IPS DF 19.7 (cell line): ENCODE measurements at places on chromosomes 1 and 21.

DNA sequence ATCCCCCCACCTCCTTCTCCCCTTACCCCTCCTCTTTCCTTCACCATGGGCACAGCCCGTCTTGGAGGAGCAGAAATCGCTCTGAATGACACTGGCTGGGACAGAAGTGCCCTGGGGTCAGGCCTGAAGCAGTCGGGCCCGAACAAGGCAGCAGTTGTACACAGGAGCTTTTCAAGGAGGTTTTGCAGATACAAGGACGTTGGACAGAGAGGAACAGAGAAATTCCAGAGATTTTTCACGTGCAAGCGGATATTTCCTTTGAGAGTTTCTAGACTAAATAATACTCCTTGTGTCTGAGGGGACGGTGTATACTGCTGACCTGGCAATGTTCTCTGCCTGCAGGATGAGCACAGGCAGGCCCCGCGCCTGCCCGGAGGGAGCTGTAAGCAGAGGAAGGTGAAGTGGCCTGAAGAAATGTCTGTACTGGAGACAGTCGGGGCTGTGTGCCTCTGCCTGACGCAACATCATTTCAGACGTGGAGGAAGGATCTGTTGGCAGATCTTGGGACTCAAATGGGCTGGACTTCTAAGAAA is 95.3 kb upstream of the SLC25A33 start:
- DNase-seq = no peak

- no peak for DNase-seq
These were observed 51.2 kb upstream of the EDN2 start for GRCh38 chr1:41535716-41536115.

- no peak for DNase-seq
These were observed 130.6 kb downstream of the HUNK start for GRCh38 chr21:32003411-32003810.

DNA sequence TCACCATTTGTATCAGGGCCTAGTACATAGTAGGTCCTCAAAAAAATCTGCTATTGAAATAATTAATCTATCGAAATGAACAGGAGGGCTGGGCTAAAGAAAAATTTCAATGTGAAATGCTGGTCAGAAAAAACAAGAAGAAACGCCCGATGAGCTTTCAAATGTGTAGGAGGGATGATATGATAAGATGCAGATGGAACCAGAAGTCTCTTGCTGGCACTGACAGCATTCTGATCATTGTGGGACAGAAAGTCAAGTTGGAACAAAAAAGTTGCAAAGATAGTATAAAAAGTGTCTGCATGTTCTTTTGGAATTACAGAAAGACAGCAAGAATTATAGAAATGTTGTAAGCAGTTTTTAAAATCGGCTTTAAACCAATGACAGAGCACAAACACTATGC is 11.1 kb downstream of the G0S2 start:
- DNase-seq = no peak

- no peak for DNase-seq
These were observed 4.4 kb downstream of the CDC7 start for GRCh38 chr1:91505086-91505485.

DNA sequence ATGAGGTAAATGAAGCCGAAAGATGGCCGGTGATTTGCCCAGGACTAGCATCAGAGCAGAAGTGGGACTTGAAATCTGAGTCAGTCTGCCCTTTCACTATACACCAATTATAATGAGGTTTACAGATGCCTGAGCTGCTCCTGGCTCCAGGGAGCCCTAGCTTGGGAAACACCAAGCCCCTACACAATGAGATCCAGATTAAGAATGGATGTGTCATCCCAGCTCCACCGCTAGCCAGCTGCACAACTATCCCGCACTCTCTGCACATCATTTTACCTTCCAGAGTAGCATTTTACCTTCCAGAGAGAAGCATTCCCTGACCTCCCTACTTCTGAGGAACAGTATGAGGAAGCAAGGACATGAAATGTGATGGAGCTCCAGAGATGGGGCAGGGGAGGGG is 27.0 kb downstream of the SERTAD4 start:
- no peak for DNase-seq

- no peak for DNase-seq
These were observed 13.4 kb downstream of the LRRC41 start for GRCh38 chr1:46289976-46290375.

GRCh38 chr1:174160109-174160473 is 771 bp downstream of the RABGAP1L start:
- no peak for DNase-seq

- no peak for DNase-seq
These were observed 6.8 kb downstream of the AKIRIN1 start for GRCh38 chr1:38997901-38998190.

DNA sequence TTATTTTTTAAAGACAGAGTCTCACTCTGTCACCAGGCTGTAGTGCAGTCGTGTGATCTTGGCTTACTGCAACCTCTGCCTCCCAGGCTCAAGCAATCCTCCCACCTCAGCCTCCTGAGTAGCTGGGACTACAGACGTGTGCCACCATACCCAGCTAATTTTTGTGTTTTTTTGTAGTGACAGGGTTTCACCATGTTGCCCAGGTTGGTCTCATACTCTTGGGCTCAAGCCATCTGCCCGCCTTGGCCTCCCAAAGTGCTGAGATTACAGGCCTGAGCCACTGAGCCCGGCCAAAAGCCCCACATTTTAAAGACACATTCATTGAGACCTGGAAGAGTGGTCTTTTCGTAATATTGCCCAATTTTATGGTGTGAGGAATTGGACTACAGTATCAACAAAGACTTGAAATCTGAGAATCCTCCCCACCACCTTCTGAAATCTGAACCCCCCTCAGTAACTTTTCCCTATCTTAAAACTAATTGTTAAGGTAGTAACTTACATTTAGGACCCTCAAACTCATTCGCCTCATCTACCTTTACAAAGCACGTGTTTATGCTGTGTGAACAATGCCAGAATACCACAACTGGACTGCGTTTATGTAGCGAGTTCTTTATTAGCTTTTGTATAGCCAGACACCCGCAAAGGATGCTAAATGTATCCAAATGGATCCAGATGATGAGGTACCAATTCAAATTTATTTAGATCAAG is 2.7 kb downstream of the ERRFI1 start:
- no peak for DNase-seq

- no peak for DNase-seq
These were observed 12.1 kb downstream of the SAMD11 start for GRCh38 chr1:935751-936231.

- peak; percentile 15 for DNase-seq
These were observed 42.0 kb downstream of the PROX1 start for GRCh38 chr1:214029796-214030195.
